Bronchus fibroblast of lung (primary cell): ENCODE measurements at places on chromosomes 3 and 15. TPM values are rescaled to one million over a fixed set of nuclear protein-coding genes. Genes with fewer than 3 reads are reported as not detected.

The GPR149 gene
- total RNA-seq, result not detected in 2 replicates

The GASK1A gene
- total RNA-seq, result 0.50 and 1.2 TPM in 2 replicates

The OSBPL10 gene
- 5.7 and 8.2 TPM in 2 replicates for total RNA-seq

The CHRFAM7A gene
- total RNA-seq, result 0.15 TPM in 1 of 2 replicates, not detected in the other

The MESP1 gene
- total RNA-seq, result 0.45 and 0.84 TPM in 2 replicates

The NPHP3 gene
- total RNA-seq, result 14.6 and 15.3 TPM in 2 replicates
